ENCODE measurements at places on chromosomes 6 and 20.

- no peak for DNase-seq
These were observed 81.0 kb upstream of the LRFN2 start for GRCh38 chr6:40668203-40668602.

DNA sequence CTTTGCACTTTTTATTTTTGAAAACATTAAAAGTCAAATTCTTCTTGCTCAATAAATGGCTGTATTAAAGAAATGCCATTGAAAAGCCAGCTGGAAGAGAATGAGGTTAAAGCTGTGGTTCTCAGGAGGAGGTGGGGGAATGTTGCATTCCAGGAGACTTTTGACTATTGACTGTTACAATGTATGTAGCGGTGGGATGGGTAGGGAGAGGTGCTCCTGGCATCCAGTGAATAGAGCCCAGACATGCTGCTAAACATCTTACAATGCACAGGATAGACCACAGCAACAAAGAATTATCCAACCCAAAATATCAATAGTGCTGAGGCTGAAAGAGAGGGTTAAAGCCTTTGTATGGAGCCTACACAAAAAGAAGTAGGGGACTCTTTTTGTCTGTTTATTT lies 295.9 kb downstream of the NKAIN2 start:
- no peak for DNase-seq

GRCh38 chr6:3748208-3749066 lies 3.1 kb downstream of the PXDC1 start:
- peak; percentile 41 for DNase-seq

DNA sequence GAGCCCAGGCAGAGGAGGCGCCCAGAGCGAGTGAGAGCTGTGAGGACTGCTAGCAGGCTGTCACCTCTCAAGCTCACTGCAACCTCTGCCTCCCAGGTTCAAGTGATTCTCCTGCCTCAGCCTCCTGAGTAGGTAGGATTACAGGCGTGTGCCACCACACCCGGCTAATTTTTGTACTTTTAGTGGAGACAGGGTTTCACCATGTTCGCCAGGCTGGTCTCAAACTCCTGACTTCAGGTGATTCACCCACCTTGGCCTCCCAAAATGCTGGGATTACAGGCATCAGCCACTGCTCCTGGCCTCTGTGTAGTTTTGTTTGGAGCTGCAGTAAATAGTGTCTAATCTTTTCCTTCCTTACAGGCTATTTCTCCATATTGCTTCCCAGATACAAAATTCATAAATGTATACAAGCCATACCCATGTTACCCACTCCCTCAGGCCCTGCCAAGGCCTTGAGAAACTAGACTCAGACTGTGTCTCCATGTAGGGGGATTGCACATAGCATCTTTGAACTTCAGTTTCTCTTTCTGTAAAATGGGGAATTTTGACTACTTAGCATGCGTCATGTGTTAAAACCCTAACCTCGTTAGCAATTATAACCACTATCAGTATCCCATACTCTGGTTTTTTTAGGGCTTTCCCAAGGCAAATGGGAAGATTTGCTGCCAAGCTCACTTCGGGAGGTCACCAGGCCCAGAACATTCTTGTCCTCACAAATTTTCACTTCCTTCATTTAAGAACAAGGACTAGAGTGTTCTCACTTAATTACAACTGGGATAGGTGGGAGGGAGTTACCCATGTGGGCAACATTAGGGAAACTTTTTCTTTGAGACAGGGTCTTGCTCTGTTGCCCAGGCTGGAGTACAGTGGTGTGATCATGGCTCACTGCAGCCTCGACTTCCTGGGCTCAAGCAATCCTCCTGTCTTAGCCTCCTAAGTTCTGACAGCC lies 67.3 kb upstream of the DDR1 start:
- DNase-seq = no peak

GRCh38 chr6:16721977-16722376 lies 39.3 kb downstream of the ATXN1 start:
- DNase-seq = no peak

DNA sequence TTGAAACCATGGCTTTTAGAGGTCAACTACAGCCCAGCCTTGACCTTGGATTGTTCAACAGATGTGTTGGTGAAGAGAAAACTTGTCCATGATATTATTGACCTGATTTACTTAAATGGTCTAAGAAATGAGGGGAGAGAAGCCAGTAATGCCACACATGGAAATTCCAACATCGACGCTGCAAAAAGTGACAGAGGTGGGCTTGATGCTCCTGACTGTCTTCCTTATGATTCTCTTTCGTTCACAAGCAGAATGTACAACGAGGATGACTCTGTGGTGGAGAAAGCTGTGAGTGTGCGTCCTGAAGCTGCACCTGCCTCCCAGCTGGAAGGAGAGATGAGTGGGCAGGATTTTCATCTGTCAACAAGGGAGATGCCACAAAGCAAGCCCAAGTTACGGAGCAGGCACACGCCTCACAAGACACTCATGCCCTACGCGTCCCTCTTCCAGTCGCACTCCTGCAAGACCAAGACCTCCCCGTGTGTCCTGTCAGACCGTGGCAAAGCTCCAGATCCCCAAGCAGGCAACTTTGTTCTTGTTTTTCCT lies 16.2 kb downstream of the TTLL2 start:
- DNase-seq = no peak

DNA sequence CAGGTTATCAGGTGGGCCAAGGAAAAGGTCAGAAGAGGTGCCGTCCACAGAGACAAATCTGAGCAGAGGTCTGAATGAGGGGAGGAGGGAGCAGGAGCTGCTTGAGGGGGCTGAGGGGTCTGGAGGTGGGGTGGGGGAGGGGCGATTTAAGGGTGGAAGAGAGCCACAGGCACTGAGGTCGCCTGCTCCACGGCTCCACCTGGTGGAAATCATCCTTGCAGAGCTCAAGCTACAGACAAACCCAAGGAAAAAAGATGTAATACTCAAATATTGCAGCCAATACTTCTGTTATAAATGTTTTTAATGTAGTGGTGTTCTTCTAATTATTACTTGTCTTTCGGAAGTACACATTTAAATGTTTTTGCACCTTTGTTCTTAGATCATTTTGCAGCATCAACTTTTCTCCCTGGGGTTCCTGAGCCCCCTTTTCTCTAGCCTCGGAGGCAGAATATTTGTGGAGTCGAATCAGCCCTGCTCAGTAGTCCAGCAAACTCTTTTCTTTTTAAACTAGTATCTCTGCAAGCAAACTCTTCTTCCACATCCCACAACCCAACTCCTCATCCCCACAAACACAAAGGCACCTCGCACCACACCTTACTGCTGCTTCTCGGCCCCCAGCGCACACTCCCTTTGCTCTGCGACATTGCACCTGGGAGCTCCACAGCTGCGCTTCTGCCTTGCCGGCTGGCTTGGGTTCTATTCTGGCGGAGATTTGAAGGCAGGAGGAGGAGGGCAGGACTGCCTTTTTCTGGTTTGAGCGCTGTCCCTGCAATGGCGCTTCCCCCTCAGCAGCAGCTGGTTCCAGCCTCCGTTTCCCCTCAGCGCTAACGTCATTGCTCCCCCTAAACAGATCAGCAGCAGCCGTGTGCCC lies 51.0 kb upstream of the TFAP2A start:
- peak; percentile 70 for DNase-seq

DNA sequence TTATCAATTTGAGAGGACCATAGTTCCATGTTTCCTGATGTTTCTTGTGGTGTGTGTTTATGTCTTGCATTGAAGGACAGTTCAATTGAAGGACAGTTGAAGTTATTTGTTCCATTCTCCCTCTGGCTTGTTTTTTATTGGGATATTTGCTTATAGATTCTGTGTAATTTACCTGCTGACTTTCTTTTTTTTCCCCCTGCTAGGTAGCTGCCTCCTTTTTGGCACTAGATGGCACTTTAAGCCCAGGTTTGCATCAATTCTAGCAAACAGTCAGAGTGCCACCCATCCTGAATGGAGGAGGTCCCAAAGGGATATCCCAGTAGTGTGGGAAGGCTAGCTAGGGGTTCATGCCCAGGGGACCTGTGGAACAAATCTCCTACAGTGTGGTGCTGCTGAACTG lies 78.1 kb downstream of the CFAP61 start:
- peak; percentile 33 for DNase-seq

GRCh38 chr6:156925026-156925425 lies 147.8 kb downstream of the ARID1B start:
- no peak for DNase-seq

GRCh38 chr6:132929141-132929540 lies 114.8 kb downstream of the RPS12 start:
- no peak for DNase-seq

- DNase-seq = no peak
These were observed 28.6 kb downstream of the RING1 start for GRCh38 chr6:33236852-33237251.

DNA sequence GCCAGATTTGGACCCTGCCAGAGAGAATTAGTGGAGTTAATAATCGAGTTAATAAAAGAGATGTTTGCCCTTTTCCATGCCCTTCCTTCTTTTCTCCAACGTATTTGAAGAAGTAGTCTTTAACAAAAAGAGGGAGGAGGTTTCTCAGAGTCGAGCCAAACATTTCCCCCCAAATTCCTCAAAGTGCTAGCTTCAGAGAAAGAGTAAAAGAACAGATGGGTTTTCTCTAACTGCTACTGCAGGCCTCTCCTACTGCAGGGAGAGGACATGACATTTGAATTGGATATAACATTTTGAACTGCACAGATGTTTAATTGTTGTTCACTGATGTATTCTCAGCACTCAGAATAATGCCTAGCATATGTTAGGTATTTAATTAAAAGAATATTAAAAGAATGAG lies 25.5 kb downstream of the RWDD2A start:
- DNase-seq = no peak

- DNase-seq = no peak
These were observed 88.2 kb downstream of the GJA1 start for GRCh38 chr6:121523628-121524027.

- no peak for DNase-seq
These were observed 256.2 kb upstream of the MANEA start for GRCh38 chr6:95321126-95321525.

DNA sequence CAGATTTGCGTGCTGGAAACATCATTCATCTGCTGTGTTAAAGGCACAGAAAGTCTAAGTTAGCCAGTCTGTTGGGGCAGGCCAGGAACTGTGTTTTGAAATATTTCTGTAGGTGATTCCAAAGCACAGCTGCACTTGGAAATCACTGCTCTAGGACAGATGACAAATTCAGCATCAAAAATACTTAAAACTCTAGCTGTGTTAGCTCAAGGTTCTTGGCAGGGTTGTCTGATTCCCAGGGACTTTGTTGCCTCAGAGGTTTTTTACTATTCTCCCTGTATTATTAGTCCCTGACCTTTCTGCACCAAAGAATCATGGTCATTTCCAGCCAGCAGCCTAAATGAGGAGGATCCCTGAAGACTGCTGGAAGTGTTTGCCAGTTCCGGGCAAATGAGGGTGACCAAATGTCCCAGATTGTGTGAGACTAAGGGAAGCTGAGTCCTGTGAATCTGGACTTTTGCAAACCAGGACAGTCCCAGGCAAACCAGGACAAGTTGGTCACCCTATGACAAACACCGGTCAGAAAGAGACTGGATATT lies 84.3 kb upstream of the TMEM30A start:
- no peak for DNase-seq

- no peak for DNase-seq
These were observed 2.4 kb downstream of the LTB start for GRCh38 chr6:31579546-31580437.

GRCh38 chr20:25256226-25256859 lies 8.5 kb downstream of the PYGB start:
- DNase-seq = no peak

DNA sequence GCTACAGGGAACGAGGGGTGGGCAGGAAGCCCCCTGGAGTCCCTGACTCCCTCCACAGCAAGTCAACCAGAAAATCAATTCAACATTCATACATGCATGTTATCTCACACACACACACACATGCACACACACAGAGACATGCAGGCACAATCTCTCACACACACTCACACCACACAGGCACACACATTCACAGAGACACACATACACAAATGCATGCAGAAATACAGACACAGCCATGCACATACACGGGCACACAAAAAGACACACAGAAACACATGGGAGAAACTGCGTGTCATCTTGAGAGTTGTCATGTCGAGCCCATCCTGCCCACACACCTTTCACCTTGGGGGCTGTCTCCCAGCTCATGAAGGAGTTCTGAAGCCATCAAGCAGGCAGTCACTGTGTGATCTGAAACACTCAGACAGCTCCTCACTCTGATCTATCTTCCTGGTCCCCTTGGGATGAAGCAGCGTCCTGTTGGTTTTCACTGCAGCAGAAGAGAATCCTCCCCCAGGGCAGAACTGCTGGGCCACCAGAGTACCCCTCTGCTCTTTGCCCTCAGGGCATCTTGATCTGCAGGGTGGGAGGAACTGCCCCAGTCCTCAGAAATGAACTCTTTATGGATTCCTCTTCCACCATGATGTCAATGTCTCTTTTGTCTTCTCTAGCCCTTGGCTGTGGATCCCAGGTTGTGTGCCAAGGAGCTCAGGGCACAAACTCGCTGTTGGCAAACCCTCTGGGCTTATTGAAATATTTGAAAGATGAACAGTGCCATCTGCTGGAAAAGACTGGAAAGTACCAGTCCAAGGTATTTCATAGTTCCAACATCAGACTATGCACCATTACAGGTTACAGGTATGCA lies 8.8 kb downstream of the RAET1L start:
- DNase-seq = peak; percentile 82

DNA sequence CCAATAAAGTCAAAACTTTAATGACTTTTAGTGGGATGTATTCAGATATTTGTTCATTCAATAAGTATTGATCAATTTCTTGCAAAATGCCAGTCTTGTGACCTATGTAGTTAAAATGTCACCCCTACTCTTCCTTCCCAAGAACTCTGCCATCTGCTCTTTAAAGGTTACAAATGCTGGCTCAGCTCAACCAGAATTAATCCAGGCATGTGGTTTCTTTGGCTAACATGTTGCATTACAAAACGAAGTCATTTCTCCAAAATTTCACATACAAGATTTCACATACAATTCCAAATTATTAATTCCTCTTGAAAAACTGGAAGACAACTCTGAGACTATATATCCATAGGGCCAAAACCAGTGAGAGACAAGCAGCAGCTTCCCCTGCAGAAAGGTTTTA lies 395.7 kb downstream of the PRKN start:
- no peak for DNase-seq

GRCh38 chr6:6193221-6193745 lies 127.2 kb downstream of the F13A1 start:
- DNase-seq = no peak

DNA sequence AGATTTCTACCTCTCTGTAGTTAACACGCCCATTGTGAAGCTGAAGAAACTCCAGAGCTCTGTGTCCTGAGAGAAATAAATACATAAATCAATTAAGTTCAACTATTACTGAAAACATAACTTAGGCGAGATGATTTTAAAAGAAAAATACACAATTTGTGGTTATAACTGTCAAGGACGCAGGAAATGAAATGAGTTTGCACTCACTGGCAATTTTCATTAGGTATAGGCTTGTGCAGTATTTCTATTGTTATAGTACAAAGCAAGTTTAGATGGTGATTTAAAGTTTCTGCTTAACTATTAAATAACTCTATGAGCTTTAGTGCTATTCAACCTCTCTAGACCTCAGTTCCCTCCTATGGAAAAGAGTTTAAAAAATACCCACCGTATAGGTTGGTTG lies 3.3 kb downstream of the GPLD1 start:
- no peak for DNase-seq

GRCh38 chr6:48222241-48222640 lies 111.2 kb upstream of the PTCHD4 start:
- no peak for DNase-seq
